ENCODE measurements at places on chromosomes 2 and 18. TPM values are rescaled to one million over a fixed set of nuclear protein-coding genes. Genes with fewer than 3 reads are reported as not detected.

Gene TCF4
- total RNA-seq: 2.4 TPM

Gene MCM6
- 27.7 TPM for total RNA-seq

Gene ERMN
- total RNA-seq: 13.0 TPM

Gene FBXO15
- total RNA-seq: not detected

DNA sequence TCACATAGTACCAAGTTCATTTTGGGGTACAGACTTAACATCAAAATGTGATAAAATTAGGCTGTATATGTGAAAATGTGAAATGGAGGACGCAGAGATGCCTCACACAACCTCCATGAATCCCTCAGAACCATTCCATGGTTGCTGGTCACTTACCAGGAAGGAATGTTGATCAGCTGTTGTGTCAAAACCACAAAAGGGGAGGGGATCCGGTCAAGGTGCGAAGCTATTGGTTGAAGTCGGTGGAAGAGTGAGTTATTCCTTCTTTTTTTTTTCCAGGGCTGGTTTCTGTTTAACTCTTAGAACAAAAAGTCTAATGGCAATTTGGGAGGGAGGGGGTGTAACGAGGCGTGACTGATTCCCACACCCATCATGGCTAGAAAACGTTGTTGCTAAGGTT is 32.3 kb upstream of the REG3A start:
- H3K27ac ChIP-seq: no peak overlapping the region
- no peak overlapping the region for H3K4me3 ChIP-seq
- H3K36me3 ChIP-seq: no peaks in the 10 kb centered on the region
- DNase-seq: no peak
- no peaks in the 10 kb centered on the region for H3K4me1 ChIP-seq

- H3K4me3 ChIP-seq: peak overlapping the region; percentile 96
- no peaks in the 10 kb centered on the region for H3K27me3 ChIP-seq
- no peak overlapping the region for H3K27ac ChIP-seq
- DNase-seq: no peak
- peaks cover 27% of the 10 kb centered on the region for H3K4me1 ChIP-seq
Measured at GRCh38 chr2:99487906-99488305, 1.9 kb downstream of the REV1 start.

DNA sequence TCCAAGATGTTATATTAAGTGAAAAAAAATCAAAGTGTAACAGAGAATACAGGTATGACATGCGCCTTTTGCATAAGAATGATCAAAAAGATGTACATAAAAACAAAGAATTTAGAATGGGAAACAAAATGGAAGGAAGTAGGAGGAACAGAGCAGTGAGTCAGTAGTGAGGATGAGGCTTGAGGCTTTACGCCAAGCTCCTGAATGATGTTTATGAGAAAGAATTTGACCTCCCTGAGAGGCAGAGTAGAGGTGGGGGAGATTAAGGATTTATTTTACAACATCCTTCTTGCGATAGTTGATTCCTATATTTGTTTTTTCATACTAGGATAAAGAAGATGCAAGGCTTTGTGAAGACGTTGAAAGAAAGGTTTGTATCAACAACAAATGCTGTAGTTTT is 81.4 kb downstream of the DCDC2C start:
- DNase-seq: no peak
- H3K36me3 ChIP-seq: no peaks in the 10 kb centered on the region
- no peaks in the 10 kb centered on the region for H3K27me3 ChIP-seq

DNA sequence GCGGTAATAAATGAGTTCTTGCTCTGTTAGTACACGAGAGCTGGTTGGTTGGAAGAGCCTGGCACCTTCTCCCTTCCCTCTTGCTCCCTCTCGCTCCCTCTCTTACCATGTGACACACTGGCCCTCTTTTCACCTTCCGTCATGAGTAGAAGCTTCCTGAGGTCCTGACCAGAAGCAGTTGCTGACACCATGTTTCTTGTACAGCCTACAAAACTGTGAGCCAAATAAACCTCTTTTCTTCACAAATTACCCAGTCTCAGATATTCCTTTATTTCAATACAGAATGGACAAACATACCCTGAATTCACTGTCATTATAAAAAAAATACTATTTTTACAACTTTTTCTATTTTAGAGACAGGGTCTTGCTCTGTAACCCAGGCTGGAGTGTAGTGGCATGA is 40.7 kb downstream of the EMILIN2 start:
- no peak overlapping the region for H3K27ac ChIP-seq
- no peaks in the 10 kb centered on the region for H3K27me3 ChIP-seq
- DNase-seq: no peak
- H3K36me3 ChIP-seq: no peaks in the 10 kb centered on the region

DNA sequence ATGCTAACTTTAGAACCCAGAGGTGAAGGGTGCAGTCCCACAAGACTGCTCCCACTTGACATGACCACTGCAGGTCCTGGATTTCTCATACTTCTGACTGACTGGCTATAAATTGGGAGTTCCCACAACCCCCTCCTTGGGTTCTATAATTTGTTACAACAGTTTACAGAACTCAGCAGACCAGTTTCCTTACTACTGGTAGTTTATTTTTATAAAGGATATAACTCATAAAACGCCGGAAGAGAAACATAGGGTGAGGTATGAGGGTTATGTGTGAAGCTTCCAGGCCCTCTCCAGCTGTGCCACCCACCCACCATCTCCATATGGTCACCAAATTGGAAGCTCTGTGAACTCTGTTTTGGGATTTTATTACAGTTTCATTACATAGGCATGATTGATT is 839.6 kb downstream of the TSN start:
- H3K4me3 ChIP-seq: no peak overlapping the region
- H3K27me3 ChIP-seq: no peaks in the 10 kb centered on the region
- H3K27ac ChIP-seq: no peak overlapping the region
- no peaks in the 10 kb centered on the region for H3K4me1 ChIP-seq

DNA sequence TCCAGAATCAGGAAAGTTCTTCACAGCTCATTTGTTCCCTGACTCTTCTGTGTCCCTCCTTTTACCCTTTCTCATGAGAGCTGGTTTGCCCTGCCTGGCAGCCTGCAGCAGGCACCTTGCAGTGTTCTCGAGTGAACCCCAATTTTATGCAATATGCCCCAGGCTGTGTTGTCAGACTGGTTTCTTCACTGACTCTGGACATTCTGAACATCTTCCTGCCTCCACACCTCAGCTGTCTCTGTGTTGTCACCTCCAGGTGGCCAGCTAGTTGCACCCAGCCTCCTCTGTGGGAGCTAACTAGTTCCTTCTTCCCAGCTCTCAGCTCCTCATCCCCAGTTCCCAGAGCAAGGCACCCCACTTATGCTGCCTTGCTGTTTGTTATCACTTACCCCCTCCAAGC is 5.5 kb downstream of the SETBP1 start:
- H3K27me3 ChIP-seq: peaks cover 10% of the 10 kb centered on the region
- H3K4me1 ChIP-seq: no peaks in the 10 kb centered on the region
- no peak for DNase-seq
- no peak overlapping the region for H3K27ac ChIP-seq
- H3K36me3 ChIP-seq: no peaks in the 10 kb centered on the region

GRCh38 chr2:28656937-28657615 is 94.6 kb upstream of the PPP1CB start:
- H3K36me3 ChIP-seq: no peaks in the 10 kb centered on the region
- no peaks in the 10 kb centered on the region for H3K27me3 ChIP-seq
- DNase-seq: no peak
- H3K4me1 ChIP-seq: no peaks in the 10 kb centered on the region
- H3K27ac ChIP-seq: no peak overlapping the region

All from CD4-positive, CD25-positive, alpha-beta regulatory T cell (primary cell).